ENCODE measurements at places on chromosomes 2 and 18. TPM values are rescaled to one million over a fixed set of nuclear protein-coding genes. Genes with fewer than 3 reads are reported as not detected.

HOXD4 gene
- total RNA-seq: not detected

- H3K4me3 ChIP-seq: no peak overlapping the region
- no peaks in the 10 kb centered on the region for H3K4me1 ChIP-seq
- no peak overlapping the region for H3K27ac ChIP-seq
- no peak for DNase-seq
- H3K36me3 ChIP-seq: no peaks in the 10 kb centered on the region
- no peaks in the 10 kb centered on the region for H3K27me3 ChIP-seq
Measured at GRCh38 chr2:121065239-121065638, 219.8 kb downstream of the TFCP2L1 start.

ACADL gene
- total RNA-seq: 1.9 TPM

SF3B1 gene
- total RNA-seq: 128 TPM

- H3K4me1 ChIP-seq: no peaks in the 10 kb centered on the region
- no peaks in the 10 kb centered on the region for H3K27me3 ChIP-seq
- no peak overlapping the region for H3K27ac ChIP-seq
- no peaks in the 10 kb centered on the region for H3K36me3 ChIP-seq
- H3K4me3 ChIP-seq: no peak overlapping the region
Measured at GRCh38 chr18:25399554-25399953, 47.6 kb upstream of the ZNF521 start.

GRCh38 chr2:47782671-47783485, at the start of gene MSH6:
MSH6 (plus strand) TSS chr2:47783145; CDS start chr2:47783234, 89 bp downstream.
- no peaks in the 10 kb centered on the region for H3K27me3 ChIP-seq
- DNase-seq: peak; percentile 86
- no peaks in the 10 kb centered on the region for H3K4me1 ChIP-seq
- H3K27ac ChIP-seq: peak within 1 kb of the TSS; percentile 91
- no peaks in the 10 kb centered on the region for H3K36me3 ChIP-seq

TRMT61B gene
- total RNA-seq: 16.2 TPM

- H3K36me3 ChIP-seq: no peaks in the 10 kb centered on the region
- no peaks in the 10 kb centered on the region for H3K27me3 ChIP-seq
- H3K4me3 ChIP-seq: no peak overlapping the region
- no peaks in the 10 kb centered on the region for H3K4me1 ChIP-seq
- peak overlapping the region; percentile 83 for H3K27ac ChIP-seq
Measured at GRCh38 chr18:58287353-58288274, 243.6 kb downstream of the NEDD4L start.

C2orf81 gene
- 1.0 TPM for total RNA-seq

- DNase-seq: no peak
- no peaks in the 10 kb centered on the region for H3K27me3 ChIP-seq
- peaks cover 48% of the 10 kb centered on the region for H3K4me1 ChIP-seq
- H3K36me3 ChIP-seq: peaks cover 21% of the 10 kb centered on the region
- peak overlapping the region; percentile 100 for H3K27ac ChIP-seq
- H3K4me3 ChIP-seq: peak overlapping the region; percentile 96
Measured at GRCh38 chr2:61177727-61178549, 15.9 kb downstream of the C2orf74 start.

- H3K27ac ChIP-seq: no peak overlapping the region
- DNase-seq: peak; percentile 59
- H3K27me3 ChIP-seq: no peaks in the 10 kb centered on the region
- H3K4me3 ChIP-seq: no peak overlapping the region
Measured at GRCh38 chr2:127197475-127198385, 22.4 kb downstream of the CYP27C1 start.
